Mesenchymal stem cell (in vitro differentiated cells and primary cell): ENCODE measurements at places on chromosomes 7 and 10.

- DNase-seq: no peak
Measured at GRCh38 chr7:139575338-139575680, 51.8 kb downstream of the CLEC2L start.

DNA sequence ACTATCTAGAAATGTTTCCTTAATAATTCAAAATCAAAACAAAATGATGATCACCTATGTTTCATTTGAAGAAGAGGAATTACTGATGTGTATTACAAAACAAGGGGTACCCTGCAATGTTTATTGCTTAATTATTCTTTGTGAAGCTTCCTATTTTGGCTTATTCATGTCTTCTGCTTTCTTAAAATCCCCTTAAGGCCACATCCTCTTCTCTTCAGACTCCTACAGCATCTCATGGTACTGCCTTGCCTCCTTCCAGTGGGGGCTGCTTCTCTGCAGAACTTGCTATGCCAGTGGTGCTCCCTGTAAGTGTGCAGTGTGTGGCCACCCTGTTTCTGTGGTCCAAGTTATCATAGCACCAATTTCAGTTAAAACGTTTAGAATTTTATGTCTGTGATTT lies 35.0 kb downstream of the CCDC146 start:
- DNase-seq: no peak

DNA sequence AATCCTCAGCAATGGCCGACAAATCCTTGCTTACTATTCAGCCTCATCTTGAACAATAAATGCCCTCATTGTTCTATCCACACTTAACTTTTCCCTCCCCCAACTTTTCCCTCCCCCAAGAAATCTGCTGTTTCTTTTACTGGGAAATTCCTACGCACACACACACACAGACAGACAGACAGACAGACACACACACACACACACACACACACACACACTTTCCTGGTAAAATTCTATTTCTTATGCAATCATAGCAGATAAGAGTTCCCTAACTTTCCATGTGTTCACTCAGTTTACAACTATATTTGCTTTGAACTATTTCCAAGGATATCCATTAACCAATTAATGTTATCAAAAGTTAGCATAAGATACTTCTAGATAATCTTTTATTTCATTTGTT lies 52.9 kb downstream of the RELN start:
- no peak for DNase-seq

DNA sequence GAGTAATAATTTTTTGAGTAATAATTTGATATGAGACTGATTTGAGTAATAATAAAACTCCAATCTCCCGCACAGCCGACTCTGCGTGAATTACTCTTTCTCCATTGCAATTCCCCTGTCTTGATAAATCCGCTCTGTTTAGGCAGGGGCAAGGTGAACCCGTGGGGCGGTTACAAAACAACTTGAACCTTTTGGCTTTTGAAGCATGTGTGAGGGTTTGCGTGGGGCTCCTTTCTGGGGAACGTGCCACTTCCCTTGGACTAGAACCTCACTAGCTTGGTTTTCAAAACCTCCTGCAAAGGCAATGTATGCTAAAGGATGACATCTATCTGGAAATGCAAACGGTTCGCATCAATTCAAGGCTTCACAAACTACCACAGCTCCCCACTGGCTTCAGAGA lies 1.5 kb downstream of the CRPPA start:
- no peak for DNase-seq

- no peak for DNase-seq
Measured at GRCh38 chr10:60711496-60711895, 66.8 kb upstream of the CDK1 start.

DNA sequence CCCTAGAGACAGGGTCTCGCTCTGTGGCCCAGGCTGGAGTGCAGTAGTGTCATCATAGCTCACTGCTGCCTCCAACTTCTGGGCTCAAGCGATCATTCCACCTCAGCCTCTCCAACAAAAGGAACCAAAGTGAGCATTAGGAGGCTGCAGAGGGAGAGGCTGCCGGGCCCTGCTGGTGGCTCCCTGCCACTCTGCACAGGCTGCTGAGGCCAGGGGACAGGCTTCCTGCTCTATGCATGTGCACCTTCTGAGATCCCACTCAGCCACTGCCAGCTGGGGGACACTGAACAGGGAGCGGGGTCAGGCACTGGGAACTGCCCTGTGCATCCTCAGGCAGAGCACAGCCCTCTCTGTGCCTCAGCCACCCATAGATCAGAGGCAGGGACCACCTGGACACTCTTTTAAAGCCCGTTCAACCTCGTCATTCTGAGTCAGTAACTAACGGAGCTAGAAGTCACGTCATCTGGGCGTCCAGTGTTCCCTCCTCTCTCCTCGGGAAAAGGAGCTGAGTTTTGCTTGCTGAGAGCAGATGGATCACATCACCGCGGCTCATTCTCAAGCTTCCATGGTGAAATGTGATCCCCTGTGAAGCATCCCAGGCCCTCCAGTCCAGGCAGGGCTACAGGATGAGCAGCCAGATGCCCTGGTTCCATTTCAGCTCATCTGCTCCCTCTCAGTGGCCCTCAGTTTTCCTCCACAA lies 109.6 kb downstream of the MYL10 start:
- peak; percentile 13 for DNase-seq

GRCh38 chr7:25118048-25118753 lies 6.9 kb downstream of the CYCS start:
- no peak for DNase-seq
